Stomach (tissue), 19 donors: ENCODE measurements at places on chromosomes 12 and 14. TPM values are rescaled to one million over a fixed set of nuclear protein-coding genes. Genes with fewer than 3 reads are reported as not detected.

DNA sequence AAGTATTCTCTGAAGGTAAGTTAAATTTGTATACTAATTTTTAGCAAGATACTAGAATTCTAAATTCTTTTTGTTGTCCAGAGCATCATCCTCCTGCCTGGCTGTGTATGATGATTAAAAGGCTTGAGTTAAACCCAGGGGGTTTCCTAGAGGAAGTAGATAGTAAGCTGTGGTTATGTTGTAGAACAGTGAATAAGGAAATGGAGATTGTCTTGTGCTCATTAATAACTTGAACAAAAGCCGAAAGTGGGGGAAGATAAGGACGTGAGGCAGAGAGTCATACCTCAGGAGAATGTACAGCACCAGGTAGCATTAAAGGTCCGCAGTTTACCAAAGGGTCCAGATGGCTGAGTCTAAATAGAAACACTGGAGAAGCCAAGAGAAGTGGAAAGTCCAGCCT lies 42.0 kb downstream of the CKB start:
- H3K4me1 ChIP-seq: peaks cover 23% of the 10 kb centered on the region
- H3K27me3 ChIP-seq: no peaks in the 10 kb centered on the region
- H3K4me3 ChIP-seq: no peak overlapping the region

Gene CCDC38
- not detected for polyA plus RNA-seq

- no peak for DNase-seq
- H3K27ac ChIP-seq: no peak overlapping the region
- H3K27me3 ChIP-seq: no peaks in the 10 kb centered on the region
- no peaks in the 10 kb centered on the region for H3K36me3 ChIP-seq
- peaks cover 43% of the 10 kb centered on the region for H3K4me1 ChIP-seq
- H3K4me3 ChIP-seq: no peak overlapping the region
Observed at GRCh38 chr14:51996148-51996746, 6.9 kb downstream of the RTRAF start.

GRCh38 chr12:47884501-47884900 lies 20.3 kb downstream of the VDR start:
- H3K27me3 ChIP-seq: no peaks in the 10 kb centered on the region
- H3K27ac ChIP-seq: no peak overlapping the region
- no peak overlapping the region for H3K4me3 ChIP-seq
- H3K36me3 ChIP-seq: no peaks in the 10 kb centered on the region
- H3K4me1 ChIP-seq: peaks cover 12% of the 10 kb centered on the region
- DNase-seq: no peak

DNA sequence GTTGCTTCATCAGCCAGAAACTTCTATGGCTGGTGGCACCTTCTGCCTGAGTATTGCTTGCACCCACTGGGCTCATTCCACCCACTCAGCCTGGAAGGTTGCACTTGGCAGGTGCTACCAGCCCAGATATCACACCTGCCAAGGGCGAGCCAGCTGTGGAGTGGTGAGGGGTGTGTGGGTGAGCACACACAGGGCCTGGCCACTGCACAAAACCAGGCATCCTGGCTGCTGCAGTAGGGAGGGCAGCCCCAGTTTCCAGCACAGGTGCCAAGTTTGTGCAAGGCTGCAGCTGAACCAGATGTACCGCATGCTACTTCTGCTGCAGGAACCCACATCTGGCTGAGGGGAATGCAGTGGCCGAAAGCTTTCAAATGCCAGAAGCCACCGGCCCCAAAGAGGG lies 1147.8 kb downstream of the FSCB start:
- no peak overlapping the region for H3K4me3 ChIP-seq
- no peak overlapping the region for H3K27ac ChIP-seq
- no peak for DNase-seq
- H3K27me3 ChIP-seq: no peaks in the 10 kb centered on the region

- DNase-seq: no peak
- no peaks in the 10 kb centered on the region for H3K4me1 ChIP-seq
- no peak overlapping the region for H3K27ac ChIP-seq
- no peaks in the 10 kb centered on the region for H3K36me3 ChIP-seq
- H3K4me3 ChIP-seq: no peak overlapping the region
Observed at GRCh38 chr12:78128211-78128610, 297.5 kb downstream of the NAV3 start.

Gene ACRBP
- polyA plus RNA-seq: 0.31 TPM

DNA sequence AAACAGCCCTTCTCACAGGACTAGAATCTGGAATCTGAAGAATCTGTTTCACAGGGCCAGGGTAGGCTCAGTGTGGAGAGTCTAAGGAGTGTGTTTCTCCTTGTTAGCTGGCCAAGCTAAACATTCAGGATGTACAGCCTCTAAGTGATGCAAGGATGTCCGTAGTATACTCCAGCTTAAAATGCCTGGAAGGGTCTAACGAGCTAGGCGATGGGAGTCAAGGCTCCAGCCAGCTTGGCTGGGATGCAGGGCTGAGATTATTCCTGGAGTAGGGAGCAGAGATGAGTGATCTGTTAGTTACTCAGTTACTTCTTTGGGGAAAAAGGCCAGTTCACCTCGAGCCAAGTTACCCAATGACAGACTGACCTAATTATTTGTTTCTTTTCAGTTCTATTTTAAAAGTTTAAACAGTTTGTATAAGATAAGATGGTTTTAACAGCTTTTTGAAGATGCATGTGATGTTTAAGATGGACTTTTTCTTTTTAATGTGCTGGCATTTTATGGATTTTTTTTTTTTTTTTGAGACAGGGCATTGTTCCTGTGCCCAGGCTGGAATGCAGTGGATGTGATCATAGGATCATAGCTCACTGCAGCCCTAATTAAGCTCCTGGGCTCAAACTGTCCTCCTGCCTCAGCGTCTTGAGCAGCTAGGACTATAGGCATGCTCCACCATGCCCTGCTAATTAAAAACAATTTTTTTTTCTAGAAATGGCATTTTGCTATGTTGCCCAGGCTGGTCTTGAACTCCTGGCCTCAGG lies 41.1 kb downstream of the SYNE2 start:
- H3K4me3 ChIP-seq: no peak overlapping the region
- DNase-seq: peak; percentile 29
- H3K36me3 ChIP-seq: no peaks in the 10 kb centered on the region

DNA sequence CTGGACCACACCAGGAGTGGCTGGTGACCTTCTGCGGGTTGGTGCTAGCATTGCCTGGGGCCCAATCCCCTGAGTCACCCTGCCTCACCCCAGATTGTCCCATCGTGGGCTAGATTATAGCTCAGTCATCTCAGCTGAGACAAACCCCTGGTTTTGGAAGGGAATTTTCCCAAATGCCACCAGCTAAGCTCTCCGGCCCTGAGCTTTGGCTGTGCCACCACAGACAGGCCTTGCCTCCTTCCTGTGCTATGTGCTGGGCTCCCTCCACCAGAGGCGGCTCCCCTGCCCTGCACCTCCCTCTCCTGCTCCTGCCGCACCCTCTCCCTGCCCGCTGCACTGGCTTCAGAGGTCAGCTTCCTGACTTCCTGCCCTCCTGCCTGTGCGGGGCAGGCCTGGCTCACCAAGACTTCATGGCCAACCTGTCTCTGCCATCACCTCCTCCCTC lies 196.3 kb downstream of the TSPAN9 start:
- H3K4me1 ChIP-seq: no peaks in the 10 kb centered on the region
- H3K27ac ChIP-seq: no peak overlapping the region
- no peak for DNase-seq
- H3K27me3 ChIP-seq: no peaks in the 10 kb centered on the region
- H3K36me3 ChIP-seq: no peaks in the 10 kb centered on the region

GRCh38 chr12:44703182-44703910 lies 172.8 kb downstream of the NELL2 start:
- H3K36me3 ChIP-seq: no peaks in the 10 kb centered on the region
- H3K27me3 ChIP-seq: no peaks in the 10 kb centered on the region
- no peaks in the 10 kb centered on the region for H3K4me1 ChIP-seq
- no peak overlapping the region for H3K4me3 ChIP-seq
- no peak overlapping the region for H3K27ac ChIP-seq
- peak; percentile 15 for DNase-seq

Gene DIO3
- polyA plus RNA-seq: 2.9 TPM

DNA sequence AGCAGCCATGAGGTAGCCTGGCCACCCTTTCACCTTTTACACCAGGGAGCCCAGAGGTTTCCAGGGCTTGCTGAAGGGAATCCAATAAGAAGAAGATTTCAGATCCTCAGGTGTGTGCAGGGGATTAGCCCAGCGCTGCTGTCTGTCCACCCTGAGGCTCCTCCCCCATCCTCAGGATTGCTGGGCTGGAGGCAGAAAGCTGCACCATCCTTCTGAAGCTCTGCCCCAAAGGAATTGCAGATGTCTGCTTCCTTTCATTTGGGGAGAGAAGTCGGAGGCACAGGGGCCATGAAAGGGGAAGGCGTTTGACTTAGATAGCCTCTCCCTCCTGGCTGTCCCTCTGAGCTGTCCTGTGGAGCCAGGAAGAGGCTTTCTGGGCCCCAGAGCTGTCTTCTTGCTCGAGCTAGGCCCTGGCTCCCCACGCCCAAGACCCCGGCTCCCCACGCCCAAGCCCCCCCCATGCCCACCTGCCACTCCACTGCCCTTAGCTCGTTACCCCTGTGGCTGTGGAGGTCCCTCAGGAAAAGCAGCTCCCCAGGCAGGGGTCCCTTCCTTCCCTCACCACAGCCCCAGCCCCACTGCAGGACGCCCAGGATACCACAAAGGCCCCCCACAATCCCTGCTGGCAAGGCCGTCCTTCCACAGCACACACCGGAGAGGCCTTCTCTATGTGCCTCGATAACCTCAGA lies 359.0 kb downstream of the CACNA1C start:
- no peak for DNase-seq
- H3K27ac ChIP-seq: no peak overlapping the region
- no peaks in the 10 kb centered on the region for H3K36me3 ChIP-seq
- H3K4me3 ChIP-seq: no peak overlapping the region

Gene RERG
- polyA plus RNA-seq: 3.7 TPM

DNA sequence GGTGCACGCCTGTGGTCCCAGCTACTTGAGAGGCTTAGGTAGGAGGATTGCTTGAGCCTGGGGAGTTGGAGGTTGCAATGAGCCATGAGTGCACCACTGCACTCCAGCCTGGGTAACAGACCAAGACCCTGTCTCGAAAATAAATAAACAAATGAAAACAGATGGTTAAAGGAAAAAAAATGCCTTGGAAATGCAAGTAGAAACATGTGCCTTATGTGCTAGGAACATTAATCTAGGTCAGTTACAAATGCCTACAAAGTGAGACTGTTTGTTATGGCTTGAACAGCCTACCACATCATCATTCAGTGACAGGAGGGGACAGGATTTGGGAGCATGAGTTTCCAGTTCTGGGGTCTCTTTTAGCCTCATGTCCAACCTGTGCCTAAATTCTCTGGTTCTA lies 52.4 kb upstream of the BCAT1 start:
- no peak for DNase-seq
- H3K36me3 ChIP-seq: no peaks in the 10 kb centered on the region
- no peaks in the 10 kb centered on the region for H3K4me1 ChIP-seq
- no peaks in the 10 kb centered on the region for H3K27me3 ChIP-seq
- H3K4me3 ChIP-seq: no peak overlapping the region

- H3K27ac ChIP-seq: peak overlapping the region; percentile 86
- H3K4me1 ChIP-seq: peaks cover 46% of the 10 kb centered on the region
- no peaks in the 10 kb centered on the region for H3K27me3 ChIP-seq
- H3K4me3 ChIP-seq: no peak overlapping the region
- no peaks in the 10 kb centered on the region for H3K36me3 ChIP-seq
- DNase-seq: peak; percentile 84
Observed at GRCh38 chr12:123115409-123116121, 35.3 kb downstream of the PITPNM2 start.

- H3K4me1 ChIP-seq: no peaks in the 10 kb centered on the region
- no peak overlapping the region for H3K27ac ChIP-seq
- no peaks in the 10 kb centered on the region for H3K27me3 ChIP-seq
- no peaks in the 10 kb centered on the region for H3K36me3 ChIP-seq
Observed at GRCh38 chr12:115267891-115268290, 583.9 kb upstream of the TBX3 start.

Gene FAM222A
- 3.1 TPM for polyA plus RNA-seq

- peaks cover 98% of the 10 kb centered on the region for H3K36me3 ChIP-seq
- H3K27me3 ChIP-seq: no peaks in the 10 kb centered on the region
- DNase-seq: no peak
- H3K4me3 ChIP-seq: no peak overlapping the region
Observed at GRCh38 chr12:121248622-121249021, 38.7 kb downstream of the P2RX4 start.

GRCh38 chr14:100140452-100141078 lies 18.9 kb downstream of the DEGS2 start:
- H3K4me3 ChIP-seq: no peak overlapping the region
- H3K36me3 ChIP-seq: peaks cover 4% of the 10 kb centered on the region
- peak; percentile 85 for DNase-seq
- no peaks in the 10 kb centered on the region for H3K27me3 ChIP-seq
- peak overlapping the region; percentile 88 for H3K27ac ChIP-seq
- H3K4me1 ChIP-seq: peaks cover 77% of the 10 kb centered on the region

- H3K36me3 ChIP-seq: no peaks in the 10 kb centered on the region
- H3K4me1 ChIP-seq: no peaks in the 10 kb centered on the region
- H3K4me3 ChIP-seq: no peak overlapping the region
- no peak for DNase-seq
- no peak overlapping the region for H3K27ac ChIP-seq
- no peaks in the 10 kb centered on the region for H3K27me3 ChIP-seq
Observed at GRCh38 chr12:127752802-127753201, 514.2 kb upstream of the TMEM132C start.

Gene MUCL1
- not detected for polyA plus RNA-seq

GRCh38 chr12:131085125-131085815 lies 131.6 kb downstream of the ADGRD1 start:
- no peak overlapping the region for H3K27ac ChIP-seq
- no peaks in the 10 kb centered on the region for H3K4me1 ChIP-seq
- H3K4me3 ChIP-seq: no peak overlapping the region
- H3K27me3 ChIP-seq: no peaks in the 10 kb centered on the region
- DNase-seq: no peak

- no peaks in the 10 kb centered on the region for H3K36me3 ChIP-seq
- DNase-seq: no peak
- no peaks in the 10 kb centered on the region for H3K27me3 ChIP-seq
- no peak overlapping the region for H3K27ac ChIP-seq
- no peak overlapping the region for H3K4me3 ChIP-seq
- H3K4me1 ChIP-seq: peaks cover 4% of the 10 kb centered on the region
Observed at GRCh38 chr12:57993030-57993429, 51.7 kb downstream of the ATP23 start.

DNA sequence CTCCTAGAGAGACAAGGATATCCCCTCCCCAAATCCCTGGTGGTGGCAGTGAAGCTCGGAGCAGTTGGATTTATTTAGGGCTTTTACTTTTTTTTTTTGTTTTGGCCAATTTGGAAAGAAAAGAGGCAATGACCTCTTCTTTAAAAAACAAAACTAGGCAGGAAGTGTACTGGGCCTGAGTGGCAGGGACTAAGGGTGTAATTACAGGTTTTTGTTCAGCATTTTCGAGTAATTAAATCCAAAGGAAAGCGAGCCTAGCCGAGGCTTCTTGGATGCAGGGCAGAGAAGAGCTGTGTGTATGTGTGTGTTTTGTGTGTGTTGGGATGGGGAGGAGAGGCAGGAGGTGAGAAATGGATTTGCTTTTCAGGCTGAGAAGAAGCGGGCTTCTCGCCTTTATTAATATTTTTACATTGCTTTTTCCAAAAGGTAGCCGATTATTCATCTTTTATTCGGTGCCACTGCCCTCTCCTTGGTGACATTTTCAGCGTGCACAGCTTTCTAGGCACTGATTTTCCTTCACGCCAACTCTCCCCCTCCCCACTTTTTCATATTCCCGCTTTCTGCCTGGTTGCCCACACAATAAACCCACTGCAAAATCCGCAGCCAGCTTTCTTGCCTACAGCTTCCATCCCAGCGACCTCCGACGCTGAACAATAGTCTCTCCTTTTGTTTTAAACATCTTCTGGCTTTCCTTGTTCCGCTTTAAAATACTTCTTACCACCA lies 8.9 kb upstream of the IRF2BPL start:
- H3K27me3 ChIP-seq: no peaks in the 10 kb centered on the region
- DNase-seq: no peak
- H3K36me3 ChIP-seq: no peaks in the 10 kb centered on the region
- peak overlapping the region; percentile 91 for H3K27ac ChIP-seq
